NCI-H526 treated with DMSO at 0.1 percent for 48 hours (cell line): ENCODE measurements at places on chromosomes 7 and 10.

DNA sequence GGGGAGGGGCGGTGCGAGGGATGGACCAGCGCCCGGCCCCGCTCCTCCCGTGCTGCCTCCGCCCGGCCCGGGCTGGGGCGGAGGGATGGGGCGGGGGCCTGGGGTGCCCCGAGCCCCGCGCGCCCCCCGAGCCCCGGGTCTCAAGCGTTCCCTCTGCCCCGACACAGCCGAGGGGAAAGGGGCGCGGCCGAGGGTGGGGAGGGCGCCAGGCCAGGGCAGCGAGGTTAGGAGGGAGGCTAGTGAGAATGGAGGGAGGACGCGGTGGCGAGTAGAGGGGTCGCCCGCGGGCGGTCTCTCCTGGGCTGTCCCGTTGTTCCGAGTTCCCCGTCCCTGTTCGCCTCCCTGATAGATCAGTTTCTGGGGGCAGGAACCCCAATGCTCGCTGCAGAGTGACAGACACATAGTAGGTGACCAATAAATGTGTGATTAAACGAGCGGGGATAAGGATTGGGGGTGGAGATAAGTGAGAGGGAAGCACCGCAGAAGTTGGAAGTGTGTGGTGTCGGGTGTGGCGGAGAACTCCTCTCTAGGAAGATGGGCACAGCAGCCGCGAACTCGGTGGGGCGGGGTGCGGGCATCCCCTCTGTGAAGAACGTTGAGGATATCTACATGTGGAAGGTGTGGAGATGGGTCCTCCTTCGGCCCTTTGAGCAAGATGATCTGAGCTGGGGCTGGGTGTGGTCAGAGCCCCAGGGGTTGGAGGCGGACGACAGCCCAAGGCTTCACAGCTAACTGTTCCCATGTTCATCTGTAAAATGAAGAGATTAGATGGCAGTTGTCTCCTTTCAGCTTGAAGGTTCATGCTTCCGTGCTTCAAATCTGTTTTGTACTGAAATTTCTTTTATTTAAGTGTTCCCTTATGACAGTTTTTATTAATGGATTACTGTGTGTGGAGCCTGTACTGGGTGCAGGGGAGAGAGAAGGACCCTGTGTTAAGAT lies 580 bp downstream of the ZNF775 start:
- peak; percentile 77 for DNase-seq

DNA sequence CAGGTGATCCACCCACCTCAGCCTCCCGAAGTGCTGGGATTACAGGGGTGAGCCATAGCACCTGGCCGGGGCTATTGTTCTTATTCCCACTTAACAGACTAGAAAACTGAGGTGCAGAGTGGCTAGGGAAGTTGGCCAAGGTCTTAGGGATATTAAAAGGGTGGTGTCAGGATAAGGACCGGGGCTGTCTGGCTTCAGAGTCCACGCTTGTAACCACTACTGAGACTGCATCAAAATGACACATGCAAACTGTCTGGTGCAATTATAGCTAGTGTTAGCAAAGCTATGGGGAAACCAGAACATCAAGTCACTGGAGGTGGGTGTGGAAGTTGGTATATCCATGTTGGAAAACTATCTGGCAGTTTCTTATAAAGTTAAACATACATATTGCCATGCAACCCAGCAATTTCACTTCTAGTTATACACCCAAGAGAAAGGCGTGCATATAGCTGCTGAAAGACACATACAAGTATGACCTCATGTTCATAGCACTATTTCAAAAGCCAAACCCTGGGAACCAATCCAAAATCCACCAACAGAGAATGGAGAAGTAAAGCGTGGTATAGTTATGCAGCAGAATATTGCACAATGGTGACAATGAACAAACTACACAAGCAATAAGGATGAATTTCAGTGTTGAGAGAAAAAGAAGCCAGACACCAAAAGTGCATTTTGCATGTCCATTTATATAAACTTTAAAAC lies 33.9 kb upstream of the EEPD1 start:
- DNase-seq, result no peak

DNA sequence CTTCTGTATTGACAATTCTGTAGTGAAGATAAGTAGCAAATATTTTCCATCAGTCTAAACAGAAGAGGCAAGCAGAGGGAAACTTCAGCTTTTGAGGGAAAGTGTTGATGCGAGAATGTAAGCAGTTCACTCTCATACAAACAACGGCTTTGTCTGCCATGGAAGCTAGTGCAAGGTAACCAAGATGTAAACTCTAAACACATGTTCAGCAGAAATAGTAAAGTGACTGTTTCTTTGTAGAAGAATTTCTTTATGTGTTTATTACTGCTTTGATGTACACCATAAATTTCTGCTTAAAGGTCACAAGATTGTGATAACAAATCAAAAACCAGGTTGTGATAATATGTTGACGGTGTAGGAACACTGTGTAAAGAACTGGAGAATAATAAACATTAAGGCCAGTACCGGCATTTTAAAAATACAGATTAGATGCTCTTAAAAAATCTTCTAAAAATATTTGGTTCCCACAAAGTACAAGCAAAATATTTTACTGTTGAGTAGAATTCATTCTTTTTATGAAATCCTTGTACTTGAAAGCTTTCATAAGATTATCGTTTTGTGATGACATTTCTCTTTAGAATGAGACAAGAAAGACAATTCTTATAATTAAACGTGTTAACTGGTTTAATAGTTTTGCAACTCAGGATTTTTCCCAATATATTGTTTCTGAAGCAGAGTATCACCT lies 34.2 kb downstream of the SEMA3C start:
- no peak for DNase-seq

DNA sequence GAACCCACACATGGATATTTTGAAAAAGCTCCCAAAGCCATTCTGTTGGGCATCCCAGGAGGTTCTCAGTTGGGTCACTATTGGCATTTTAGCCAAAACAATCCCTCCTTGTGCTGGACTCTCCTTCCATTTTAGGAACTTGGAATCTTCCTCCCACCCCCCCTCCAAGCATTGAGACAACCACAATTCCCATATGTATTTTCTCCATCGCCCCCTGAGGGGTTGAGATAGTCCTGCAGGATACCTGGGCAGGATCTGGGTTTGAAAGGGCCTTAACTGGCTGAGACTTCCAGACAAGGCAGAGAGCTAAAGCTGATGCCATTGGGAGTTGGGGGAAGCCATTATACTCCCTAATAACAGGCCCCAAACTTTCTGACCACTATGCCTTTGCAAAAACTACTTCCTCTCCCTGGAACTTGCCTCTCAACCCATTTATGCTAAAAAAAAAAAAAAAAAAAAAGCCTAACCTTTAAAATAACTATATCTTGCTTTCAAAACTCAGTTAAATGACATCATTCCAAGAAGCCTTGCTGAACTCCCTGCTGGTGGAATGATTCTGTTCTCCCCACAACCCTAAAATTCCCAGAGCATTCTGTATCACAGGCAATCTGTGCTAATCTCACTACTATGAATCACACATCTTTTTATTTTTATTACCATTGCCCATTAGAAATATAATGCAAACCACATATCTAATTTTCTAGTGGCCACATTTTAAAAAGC lies 77.5 kb upstream of the PDE1C start:
- no peak for DNase-seq

DNA sequence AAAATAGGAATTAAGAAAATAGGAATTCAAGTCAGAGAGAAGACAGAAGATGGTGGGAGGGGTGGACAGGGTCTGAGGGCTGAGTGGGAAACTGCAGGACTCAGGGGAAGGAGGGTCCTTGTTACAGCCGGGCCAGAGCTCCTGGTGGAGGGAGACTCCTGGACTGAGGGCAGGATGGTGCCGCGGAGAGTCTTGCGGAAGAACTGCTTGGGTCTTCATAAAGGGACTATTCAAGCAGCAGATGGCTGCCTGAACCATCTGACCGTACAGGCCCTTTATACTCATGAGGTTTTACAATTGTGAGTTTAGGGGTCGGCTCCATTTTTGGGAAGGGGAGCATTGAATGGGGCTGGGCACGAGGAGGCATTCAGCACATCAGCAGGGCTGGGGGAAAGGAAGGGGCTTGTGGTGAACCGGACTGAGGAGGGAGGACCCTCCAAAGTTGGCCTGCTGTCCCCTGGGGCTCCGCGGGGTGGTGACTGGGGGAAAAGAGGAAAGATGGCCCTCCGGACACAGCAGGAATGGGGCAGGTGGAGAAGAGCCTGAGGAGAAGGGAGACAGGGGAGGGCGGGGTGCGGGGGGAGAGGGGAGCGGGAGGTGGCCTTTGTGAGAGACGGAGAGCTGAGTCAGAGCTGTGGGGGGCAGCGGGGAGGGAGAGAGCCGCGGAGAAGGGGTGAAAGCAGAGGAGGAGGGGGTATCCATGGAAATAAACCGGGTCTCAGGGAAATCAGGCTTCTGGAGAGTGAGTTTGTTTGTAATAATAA lies 1.5 kb downstream of the FAM131B start:
- DNase-seq, result no peak

DNA sequence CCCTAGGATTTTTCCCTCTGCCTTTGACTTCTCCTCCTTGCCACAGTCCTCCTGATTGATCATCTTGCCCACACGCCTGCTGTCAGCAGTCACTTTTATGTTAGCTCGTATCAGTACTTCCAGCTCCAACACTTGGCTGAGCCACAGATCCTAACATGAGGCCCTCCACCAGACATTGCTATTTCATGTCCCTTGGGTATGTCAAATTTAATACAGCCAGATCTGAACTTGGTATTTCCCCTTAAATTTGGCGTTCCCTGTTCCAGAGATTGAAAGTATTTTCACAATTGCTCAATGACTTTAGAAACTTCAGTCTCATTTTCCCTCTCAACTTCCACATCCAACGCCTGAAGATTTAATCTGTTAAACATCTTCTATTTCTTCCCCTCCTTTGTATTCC lies 140.4 kb downstream of the RNLS start:
- DNase-seq, result no peak
